Activated CD8-positive, alpha-beta memory T cell treated with anti-CD3 and anti-CD28 coated beads for 24 hours (primary cell): ENCODE measurements at places on chromosomes 4 and X.

- DNase-seq: no peak
Measured at GRCh38 chr4:106245176-106245575, 70.8 kb downstream of the TBCK start.

DNA sequence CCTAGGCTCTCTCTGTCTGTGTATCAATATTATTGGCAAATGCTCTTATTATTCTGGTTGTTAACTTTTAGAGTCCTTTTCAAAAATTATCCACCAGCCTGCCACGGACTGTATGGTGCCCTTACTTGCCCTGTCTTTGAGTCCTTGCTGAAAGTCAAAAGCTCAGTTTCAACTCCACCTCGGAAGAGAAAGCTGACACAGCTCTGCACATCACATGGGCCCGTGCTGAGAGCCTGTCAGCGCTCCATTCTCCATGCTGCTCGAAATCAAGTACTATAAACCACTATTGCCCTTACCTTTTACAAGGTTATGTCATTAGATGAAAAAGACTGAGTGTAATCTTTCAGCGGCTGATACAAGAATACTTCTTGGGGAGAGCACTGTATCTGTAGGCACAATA lies 141.0 kb downstream of the CORIN start:
- no peak for DNase-seq

DNA sequence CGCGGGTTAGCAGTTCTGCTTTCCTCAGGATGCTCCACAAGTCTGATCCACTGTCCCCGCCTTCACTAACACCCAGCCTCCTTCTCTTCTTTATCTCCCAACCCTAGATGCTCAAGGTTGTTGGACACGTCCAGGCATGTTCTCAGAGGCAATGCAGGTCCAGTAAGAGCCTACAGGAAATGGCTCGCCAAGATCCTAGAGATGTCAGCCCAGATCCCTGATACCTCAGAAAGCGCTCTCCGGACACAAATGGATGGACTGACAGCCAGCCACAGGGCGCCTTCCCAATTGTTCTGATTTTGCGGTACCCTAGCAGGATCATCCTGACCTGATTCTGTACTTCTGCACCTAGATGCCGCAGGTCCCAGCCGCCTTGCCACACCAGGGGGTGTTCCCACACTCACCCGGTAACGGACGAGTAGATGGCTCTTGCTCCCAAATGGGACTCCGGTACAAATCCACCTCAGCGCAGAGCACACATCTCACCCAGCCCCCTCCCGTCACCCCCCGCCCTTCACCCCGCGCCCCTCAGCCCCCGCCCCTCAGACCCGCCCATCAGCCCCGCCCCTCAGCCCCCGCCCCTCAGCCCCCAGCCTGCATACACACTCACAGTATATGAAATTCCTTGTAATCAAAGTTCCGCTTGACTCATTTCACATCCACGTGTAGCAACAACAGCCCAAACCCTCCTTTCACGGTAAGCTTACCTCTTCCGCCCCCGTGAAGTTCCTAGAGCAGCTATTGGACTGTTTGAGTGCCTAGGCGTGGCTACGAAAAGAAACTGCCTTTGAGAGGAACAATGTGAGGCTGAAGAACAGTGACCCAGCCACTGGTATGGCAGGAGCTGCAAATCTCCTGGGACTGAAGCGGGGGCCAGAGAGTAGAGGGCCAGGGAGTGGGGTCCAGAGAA lies at the start of gene EDA2R:
Gene EDA2R, minus strand, starts transcription at position 488 of the 910 bp plus-strand sequence. CDS start 23,058 bp downstream, outside the sequence.
- DNase-seq: no peak

DNA sequence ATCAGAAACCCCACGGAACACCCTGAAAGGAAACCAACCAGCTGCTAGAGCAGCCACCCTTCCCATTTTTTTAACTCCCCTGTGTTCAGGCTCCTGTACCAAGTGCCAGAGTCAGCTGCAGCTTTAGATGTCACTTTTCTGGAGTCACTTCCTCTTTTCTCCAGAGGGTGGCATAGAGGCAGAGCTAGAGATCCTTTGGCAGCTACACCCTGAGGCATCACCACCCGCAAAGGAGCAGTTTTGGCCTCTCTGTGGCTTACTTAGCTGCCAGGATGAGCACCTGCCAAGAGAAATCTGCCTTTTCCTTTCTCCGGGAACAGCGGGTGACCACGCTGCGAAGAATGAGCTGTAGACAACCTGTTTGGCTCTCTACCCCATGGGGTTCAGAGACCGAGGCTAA lies 58.0 kb upstream of the CHRDL1 start:
- DNase-seq: no peak

DNA sequence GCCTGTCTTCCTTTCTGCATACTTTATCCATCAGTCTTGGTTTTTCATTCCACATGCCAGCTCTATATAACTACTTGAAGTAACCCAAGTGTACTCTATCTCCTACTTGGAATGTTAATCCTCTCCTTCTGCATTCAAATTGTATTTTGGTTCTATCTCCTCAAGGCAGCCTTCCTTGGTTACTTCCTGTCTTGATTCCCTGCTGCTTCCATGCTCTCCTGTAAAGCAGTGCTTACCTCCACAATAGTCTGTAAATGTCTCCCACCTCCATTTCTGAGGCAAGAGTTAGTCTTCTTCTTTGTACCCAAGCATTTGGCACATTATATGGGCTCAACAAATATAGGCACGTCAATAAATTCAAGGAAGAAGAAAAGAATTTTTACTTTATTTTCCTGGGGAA lies 298.4 kb downstream of the ARHGAP24 start:
- DNase-seq: no peak
